ENCODE measurements at places on chromosomes 12 and 14.

DNA sequence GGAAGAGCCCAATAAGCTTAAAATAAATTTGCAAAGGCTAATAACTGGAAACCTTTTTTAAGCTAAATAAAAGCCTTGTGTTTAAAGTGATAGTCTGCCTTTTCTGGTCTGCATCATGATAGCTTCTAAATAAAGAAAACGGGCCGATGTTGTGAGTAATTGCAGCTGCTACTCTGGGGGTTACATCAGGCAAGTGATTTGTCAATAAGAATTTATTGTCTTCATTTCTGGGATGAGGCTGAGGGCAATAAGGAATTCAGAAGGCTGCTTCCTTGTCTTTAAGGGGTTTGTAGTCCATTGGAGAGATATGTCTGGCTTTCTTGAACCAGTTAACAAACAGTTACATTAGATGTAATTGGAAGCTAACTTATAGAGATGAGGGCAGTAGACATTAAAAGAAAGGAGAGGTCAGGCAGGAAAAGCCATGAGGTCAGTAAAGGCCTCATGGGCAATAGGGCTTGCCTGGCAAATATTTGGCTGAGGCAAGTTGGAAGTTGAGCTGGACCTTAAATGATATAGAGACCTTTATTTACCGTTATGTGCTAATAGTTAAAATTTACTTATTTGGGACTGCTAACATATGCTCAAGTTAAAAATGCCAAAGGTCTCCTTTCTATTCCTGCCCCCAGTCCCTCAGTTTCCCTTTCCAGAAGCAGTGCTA is 85.0 kb downstream of the CRADD start:
- no peak for DNase-seq

DNA sequence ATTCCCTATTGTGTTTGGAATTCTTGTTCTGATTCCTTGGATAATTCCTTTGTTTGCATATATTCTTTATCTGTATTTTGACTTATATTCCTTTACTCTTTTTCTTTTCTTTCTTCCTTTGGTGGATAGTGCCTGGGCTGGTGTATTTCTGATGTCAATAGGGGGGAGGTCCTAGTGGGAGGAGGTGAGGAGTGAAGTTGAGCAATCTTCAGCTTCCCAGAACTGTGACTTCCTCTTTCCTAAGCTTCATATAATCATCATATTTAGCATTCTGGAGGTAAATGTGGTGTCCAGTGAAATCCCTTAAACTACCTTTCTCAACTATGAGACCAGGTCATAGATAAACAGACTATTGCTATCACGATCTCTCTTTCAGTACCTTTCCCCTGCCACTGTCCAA is 29.6 kb upstream of the TBPL2 start:
- DNase-seq, result no peak

GRCh38 chr12:45034861-45035265 is 16.0 kb downstream of the DBX2 start:
- no peak for DNase-seq

DNA sequence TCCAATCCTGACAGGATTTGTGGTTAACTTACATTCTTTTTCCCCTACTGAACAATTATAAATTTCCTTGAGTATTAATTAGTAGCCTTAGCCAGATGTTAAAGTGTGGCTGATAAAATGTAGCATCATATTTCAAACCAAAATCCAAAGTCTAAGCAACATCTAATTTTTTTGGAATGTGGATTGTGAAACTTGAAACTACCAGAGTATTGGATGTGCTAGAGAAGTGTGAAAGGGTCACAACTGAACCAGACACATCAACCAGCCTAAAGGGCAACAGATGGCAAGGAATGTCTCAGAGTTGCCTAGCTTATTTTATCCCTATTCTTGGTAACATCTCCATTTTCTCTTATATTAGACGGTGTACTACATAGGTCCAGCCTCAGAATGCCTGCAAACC is 153.1 kb upstream of the DCN start:
- DNase-seq, result no peak

DNA sequence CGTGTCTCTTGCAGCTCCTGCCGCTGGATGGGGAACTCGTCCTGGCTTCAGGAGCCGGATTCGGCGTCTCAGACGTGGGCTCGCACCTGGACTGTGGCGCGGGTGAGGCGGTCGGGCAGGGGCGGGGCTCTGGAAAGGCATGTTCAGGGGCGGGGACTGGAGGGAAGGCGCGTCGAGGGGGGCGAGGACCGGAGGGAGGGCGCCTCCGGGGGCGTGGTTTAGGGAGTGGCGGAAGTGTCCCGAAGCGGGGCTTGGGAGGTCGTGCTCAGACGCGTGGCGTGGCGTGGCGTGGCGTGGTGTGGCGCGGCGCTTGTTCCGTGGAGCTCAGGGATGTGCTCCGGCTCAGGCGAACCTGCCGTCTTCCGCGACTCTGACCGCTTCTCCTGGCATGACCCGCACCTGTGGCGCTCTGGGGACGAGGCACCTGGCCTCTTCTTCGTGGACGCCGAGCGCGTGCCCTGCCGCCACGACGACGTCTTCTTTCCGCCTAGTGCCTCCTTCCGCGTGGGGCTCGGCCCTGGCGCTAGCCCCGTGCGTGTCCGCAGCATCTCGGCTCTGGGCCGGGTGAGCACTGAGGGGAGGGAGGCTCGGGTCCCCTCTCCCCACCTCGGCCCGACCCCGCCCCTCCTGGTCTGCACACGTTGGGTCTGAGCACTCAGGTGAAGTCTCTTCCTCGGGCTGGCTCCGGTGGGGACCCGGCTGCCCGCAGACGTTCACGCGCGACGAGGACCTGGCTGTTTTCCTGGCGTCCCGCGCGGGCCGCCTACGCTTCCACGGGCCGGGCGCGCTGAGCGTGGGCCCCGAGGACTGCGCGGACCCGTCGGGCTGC is 6.2 kb downstream of the AMN start:
- DNase-seq, result peak; percentile 49

DNA sequence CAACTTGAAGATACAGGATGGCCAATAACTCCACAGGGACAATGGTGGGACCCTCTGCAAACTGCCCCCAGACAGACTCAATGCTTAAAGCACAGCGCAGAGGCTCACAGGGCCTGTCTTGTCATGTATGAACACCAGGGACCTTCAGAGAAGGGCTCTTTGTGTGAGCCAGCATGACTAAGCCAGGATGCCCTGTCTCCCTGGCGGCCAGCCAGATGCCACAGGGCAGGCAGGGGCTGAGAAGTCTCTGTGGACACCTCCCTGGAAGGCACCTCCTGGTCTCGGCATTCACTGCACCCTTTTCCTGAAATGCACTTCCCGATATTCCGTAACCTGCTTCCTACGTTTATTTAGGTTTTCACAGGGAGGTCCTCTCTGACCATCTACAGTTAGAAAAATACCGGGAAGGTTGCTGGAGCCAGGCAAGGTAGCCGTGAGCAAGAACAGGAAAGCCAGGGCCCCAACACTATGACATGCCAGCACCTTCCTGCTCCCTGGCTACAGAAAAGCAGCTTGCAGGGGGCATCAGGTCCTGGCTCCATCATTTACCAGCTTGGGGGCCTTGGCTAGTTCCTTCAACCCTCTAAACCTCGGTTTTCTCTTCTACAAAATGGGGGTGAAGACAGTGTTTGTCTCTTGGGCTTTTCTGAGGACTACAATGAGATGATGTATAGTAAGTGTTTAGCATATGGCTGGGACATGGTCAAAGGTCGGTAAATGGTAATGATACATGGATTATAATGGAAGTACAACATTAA is 65.0 kb downstream of the PITPNM2 start:
- no peak for DNase-seq

- no peak for DNase-seq
Observed at GRCh38 chr12:112126000-112126438, 659 bp downstream of the TRAFD1 start.

DNA sequence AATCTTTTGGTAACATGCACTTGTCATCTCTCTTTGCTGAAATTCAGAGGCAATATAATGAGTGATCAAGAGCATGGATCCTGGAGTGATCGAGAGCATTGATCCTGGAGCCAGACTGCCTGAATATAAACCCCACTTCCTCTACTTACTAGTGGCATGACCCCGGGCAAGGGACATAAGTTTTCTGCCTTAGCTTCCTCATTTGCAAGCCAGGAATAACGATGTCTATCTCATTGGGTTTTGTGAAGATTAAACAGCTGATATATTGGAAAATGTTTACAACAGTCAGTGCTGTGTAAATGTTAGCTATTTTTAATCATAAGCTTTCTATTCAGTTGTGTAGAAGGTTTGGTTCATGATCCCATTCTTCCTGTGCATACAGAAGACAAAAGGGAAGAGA is 2.4 kb upstream of the CSRNP2 start:
- DNase-seq, result no peak

DNA sequence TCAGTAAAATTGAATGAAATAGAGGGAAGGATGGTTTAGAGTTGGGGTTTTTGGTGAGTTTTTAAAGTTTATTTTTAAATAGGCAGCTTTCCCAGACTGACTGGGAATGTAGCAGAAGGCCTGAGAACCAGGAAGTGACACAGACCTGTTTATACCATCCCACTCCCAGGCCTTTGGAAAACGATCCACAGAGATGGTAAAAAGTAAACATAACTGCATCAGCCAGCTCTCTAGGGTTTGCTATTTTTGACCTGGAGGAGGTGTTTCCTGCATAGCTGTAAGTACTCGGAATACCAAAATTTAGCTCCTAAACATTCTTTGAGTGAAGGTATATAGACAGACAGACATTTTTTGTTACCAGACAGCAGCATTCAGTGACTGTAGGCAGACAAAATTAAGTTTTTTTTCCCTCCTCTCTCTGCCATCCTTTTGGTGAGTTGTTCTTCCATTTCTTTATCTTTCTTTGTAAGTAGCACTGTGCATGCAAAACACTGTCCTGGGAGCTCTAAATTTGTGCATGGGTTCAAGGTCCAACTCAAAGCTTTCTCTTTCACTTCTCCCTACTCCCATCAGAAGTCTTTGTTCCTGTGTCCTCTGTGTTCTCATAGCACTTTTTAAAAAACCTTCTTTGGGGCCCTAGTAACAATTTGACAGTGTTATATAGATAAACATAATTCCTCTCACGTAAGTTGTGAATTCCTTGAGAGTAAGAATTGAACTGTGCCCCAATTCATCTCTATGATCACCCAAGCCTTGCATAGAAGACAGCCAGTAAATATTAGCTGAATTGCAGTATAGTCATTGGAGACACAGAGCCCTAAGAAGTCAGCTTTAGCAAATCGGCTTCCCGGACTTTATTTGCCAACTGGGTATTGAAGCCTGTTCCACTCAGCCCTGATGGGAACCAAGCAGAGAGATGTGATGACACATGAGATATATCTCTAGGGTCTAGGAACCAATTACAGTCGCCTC is 37.4 kb downstream of the SUSD6 start:
- DNase-seq, result no peak

DNA sequence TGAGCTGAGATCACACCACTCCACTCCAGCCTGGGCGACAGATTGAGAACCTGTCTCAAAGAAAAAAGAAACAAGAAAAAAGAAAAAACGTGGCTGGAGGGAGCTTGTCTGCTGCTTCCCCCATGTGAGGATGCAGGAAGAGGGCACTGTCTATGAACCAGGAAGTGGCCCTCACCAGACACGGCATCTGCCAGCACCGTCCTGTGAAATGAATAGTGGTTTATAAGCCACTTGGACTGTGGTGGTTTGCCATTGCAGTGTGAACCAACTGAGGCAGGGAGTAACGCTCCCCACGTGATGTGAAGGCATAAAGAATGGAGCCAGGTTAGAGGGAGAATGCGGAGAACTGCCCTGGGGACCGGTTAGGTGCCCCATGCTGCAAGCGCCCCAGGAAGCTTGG is 4.5 kb upstream of the BRF1 start:
- DNase-seq, result no peak

GRCh38 chr12:38713294-38713693 is 192.1 kb downstream of the CPNE8 start:
- DNase-seq, result no peak

DNA sequence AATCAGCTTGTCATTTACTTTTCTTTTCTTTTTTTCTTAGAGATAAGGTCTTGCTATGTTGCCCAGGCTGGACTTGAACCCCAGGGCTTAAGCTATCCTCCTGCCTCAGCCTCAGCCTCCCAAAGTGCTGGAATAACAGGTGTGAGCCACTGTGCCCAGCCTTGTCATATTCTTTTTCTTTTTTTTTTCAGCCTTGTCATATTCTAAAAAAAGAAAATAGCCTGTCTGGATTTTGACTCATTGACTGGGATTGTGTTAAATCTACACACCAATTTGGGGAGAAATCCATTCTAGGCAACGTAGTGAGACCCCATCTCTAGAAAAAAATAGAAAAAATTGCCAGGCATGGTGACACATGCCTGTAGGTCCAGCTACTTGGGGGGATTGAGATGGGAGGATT is 24.1 kb downstream of the ATP5MC2 start:
- DNase-seq, result no peak

- no peak for DNase-seq
Observed at GRCh38 chr14:99418242-99418641, 62.4 kb downstream of the SETD3 start.

GRCh38 chr12:7498809-7499208 is 4.8 kb downstream of the CD163 start:
- DNase-seq, result no peak

DNA sequence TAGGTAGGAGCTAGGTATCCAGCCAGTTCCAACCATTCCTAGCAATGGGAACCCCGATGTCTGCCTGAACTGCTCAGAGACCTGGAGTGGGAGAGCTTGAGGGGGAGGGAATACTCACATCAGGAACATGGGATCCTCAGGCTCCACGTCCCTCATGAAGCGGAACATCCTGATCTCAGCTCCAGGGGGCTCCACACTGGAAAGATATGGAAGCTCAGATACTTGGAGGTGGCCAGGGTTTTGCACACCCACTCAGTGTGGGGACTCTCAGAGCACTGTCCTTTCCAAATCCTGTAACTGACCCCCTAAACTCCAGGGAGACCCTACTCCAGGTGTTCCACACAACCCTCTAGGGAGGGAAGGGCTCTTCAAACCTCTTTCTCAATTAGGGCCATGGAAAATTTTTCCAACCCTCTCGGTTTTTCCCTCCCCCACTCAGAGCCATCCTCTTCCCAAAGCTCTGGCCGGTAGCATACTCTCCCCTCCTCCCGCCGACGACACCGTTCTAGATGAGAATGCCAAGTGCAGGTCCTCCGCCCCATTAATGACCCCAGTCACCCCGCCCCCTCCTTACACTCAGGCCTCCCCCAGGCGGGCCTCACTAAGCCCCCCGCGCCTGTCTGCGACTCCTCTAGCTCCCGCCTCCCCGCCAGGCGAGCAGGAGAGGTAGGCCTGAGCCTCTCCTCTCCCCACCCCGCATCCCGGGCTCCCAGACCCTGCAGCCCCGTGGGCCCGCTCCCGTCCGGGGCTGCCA is 597 bp downstream of the MLF2 start:
- peak; percentile 23 for DNase-seq

GRCh38 chr14:72480464-72481243 is 413.2 kb downstream of the DPF3 start:
- peak; percentile 26 for DNase-seq

GRCh38 chr12:18483698-18484325 is 222.5 kb downstream of the PIK3C2G start:
- DNase-seq, result no peak
